Dorsolateral prefrontal cortex (tissue), 122 donors: ENCODE measurements at places on chromosomes 4 and X. TPM values are rescaled to one million over a fixed set of nuclear protein-coding genes. Genes with fewer than 3 reads are reported as not detected.

Gene NPY2R
- 2.3 TPM for total RNA-seq

Gene LNX1
- total RNA-seq, result 62.1 TPM

Gene FANCB
- total RNA-seq, result 8.1 TPM

Gene FRMPD4
- 26.8 TPM for total RNA-seq

Gene HSFX1
- 8.6 TPM for total RNA-seq

Gene PNMA6F
- 5.1 TPM for total RNA-seq

Gene ZMAT1
- 25.7 TPM for total RNA-seq

Gene CSAG3
- total RNA-seq, result not detected

Gene ATP2B3
- total RNA-seq, result 49.5 TPM

Gene APLN
- total RNA-seq, result 11.5 TPM

Gene NEIL3
- total RNA-seq, result not detected

Gene CDX4
- total RNA-seq, result not detected

Gene GLOD5
- not detected for total RNA-seq
